D721Med (cell line): ENCODE measurements at places on chromosomes 4 and X.

- DNase-seq = no peak
Measured at GRCh38 chr4:102578819-102579218, 77.7 kb downstream of the NFKB1 start.

GRCh38 chr4:140523370-140523856 is 555 bp upstream of the ELMOD2 start:
- no peak for DNase-seq

GRCh38 chrX:20393944-20394343 is 127.2 kb upstream of the RPS6KA3 start:
- no peak for DNase-seq

GRCh38 chrX:11533199-11533651 is 132.5 kb downstream of the ARHGAP6 start:
- no peak for DNase-seq

GRCh38 chr4:128787509-128788311 is 21.8 kb upstream of the JADE1 start:
- DNase-seq = no peak

DNA sequence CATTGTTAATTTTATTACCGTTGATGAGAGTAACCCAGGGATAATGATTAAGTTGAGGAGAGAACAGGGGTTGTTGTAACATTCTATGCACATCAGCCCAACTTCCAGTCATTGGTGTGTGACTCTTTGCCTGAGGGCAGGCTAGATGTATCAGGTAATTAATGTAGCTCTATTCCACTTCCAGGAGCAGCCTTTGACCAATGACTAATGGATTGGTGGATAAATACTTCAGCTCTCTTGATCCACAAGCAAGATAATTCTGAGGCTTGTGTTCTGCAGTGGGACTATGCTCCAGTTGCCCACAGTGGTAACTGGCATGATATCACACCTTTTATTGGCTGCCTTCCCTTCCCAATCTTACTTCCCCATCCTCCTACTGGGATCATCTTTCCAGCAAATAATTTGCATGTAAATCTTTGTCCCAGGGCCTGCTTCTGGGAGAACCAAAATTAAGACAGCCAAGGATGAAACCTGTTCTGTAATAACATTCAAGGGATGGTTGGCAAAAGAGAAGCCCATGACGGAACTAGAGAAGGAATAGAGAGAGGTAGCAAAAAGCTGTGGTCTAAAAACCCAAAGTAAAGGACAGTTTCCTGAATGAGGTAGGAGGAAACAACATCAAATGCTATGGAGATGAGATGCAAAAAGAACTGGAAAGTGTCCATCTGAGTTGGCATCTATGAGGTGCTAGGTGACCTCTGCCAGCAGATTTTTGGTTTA is 241.4 kb upstream of the RPS6KA3 start:
- no peak for DNase-seq

- no peak for DNase-seq
Measured at GRCh38 chr4:102281171-102281839, 64.0 kb downstream of the SLC39A8 start.

GRCh38 chr4:126414741-126415140 is 1100.0 kb downstream of the FAT4 start:
- DNase-seq = no peak

DNA sequence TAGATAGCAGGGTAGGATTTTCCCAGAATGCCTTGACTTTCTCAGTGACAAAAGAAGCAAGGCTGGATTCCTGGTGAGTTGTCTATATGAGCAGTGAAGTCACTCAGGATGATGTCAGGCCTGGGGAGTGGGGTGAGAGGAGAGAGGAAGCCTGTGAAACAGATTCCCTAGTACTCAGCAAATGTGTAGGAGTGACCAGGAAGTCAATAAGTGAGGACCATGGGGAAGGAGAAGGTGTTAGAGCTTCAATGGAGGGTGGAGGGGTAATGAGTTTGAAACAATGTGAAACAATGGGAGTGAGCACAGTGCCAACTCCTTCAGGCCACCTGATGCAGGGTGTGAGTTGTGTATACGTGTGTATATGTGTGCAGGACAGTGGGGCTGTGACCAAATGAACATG is 2.4 kb upstream of the SLC9A6 start:
- DNase-seq = no peak
